Subcutaneous preadipocyte (primary cell): ENCODE measurements at places on chromosomes 11 and 22. TPM values are rescaled to one million over a fixed set of nuclear protein-coding genes. Genes with fewer than 3 reads are reported as not detected.

SMTNL1 gene
- not detected in 2 replicates for total RNA-seq

RIMBP3B gene
- under 0.01 and 0.37 TPM in 2 replicates for total RNA-seq

DRD2 gene
- not detected in 2 replicates for total RNA-seq

AASDHPPT gene
- total RNA-seq, result 45.2 and 56.9 TPM in 2 replicates

MMP27 gene
- total RNA-seq, result under 0.01 TPM in 1 of 2 replicates, not detected in the other

SPDYC gene
- not detected in 2 replicates for total RNA-seq

CSRP3 gene
- not detected in 2 replicates for total RNA-seq

SERPING1 gene
- total RNA-seq, result 6.5 and 48.9 TPM in 2 replicates

APOL5 gene
- under 0.01 TPM in 1 of 2 replicates, not detected in the other for total RNA-seq

INSC gene
- 6.2 and 12.7 TPM in 2 replicates for total RNA-seq

ZNF195 gene
- 20.9 and 23.9 TPM in 2 replicates for total RNA-seq

SLC35F2 gene
- total RNA-seq, result 16.5 and 36.4 TPM in 2 replicates

MMP3 gene
- total RNA-seq, result 1.8 and 64.3 TPM in 2 replicates

SLC22A9 gene
- not detected in 2 replicates for total RNA-seq

CEP164 gene
- 26.5 and 41.1 TPM in 2 replicates for total RNA-seq

BID gene
- total RNA-seq, result 27.8 and 28.3 TPM in 2 replicates

PRR5 gene
- 4.5 and 6.2 TPM in 2 replicates for total RNA-seq

SLC5A1 gene
- total RNA-seq, result not detected in 2 replicates

PRSS23 gene
- total RNA-seq, result 57.0 and 70.6 TPM in 2 replicates

CHADL gene
- total RNA-seq, result 0.37 and 0.59 TPM in 2 replicates
